Midbrain (tissue), 1 donor: ENCODE measurements at places on chromosomes 7 and 10.
A peak's percentile ranks its signal among the peaks of the same experiment; 100 is the strongest.

- no peak for DNase-seq
Observed at GRCh38 chr10:88041243-88042159, 178.1 kb downstream of the PTEN start.

DNA sequence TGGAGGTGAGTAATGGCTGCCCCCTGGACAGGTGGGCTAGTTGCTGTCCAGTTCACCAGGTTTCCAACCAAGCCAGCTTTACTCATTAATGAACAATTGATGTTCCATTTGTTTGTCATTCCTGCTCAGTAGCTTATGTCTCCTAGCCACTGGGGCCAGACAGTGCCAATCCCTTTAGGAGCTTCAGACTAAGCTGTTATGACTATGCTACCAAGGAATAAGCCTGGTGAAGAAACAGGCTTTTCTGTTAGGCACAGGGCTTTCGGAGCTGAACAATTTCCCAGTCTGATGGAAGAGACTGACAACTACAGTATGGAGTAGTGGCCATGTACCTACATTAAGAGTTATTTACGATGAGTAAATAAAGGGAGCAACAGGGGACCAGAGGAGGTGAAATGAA is 2.1 kb upstream of the FMC1 start:
- DNase-seq, result no peak

DNA sequence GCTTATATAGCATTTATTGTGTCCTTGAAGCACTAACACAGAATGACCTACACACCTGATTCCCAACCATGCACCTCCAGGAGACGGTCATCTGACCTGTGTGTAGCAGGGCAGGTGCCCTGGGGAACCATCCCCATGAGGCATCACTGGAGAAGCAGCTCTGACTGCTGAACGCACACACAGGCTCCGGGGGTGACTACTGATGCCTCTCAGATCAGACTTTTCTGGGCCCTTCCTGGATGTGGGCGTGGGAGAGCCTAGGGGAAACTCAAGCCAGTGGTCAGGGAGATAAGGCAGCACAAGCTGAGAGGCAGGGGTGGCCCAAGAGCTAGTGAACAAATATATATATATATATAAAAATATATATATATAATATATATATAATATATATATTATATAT is 37.6 kb downstream of the CPXM2 start:
- DNase-seq, result no peak

- no peak for DNase-seq
Observed at GRCh38 chr10:30579574-30579973, 50.0 kb downstream of the LYZL2 start.

GRCh38 chr7:96832092-96832662 is 122.5 kb upstream of the SEM1 start:
- no peak for DNase-seq

DNA sequence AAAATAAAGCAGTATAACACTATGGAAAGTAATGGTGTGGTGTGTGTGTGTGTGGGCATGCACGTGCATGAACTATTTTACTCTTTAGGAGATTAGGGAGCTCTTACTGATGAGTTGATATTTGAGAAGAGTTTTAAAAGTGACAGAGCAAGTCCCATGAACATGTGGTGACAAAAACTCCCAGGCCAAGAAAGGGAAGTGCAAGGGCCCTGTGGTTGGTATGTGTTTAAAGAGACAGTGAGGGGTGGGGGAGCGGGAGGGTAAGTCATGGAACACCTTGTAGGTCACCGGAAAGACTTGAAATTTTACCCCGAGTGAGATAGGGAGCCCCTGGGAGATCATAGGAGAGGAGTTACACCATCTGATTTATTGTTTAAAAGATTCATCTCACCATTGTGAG is 63.3 kb downstream of the AKR1B1 start:
- DNase-seq, result no peak

DNA sequence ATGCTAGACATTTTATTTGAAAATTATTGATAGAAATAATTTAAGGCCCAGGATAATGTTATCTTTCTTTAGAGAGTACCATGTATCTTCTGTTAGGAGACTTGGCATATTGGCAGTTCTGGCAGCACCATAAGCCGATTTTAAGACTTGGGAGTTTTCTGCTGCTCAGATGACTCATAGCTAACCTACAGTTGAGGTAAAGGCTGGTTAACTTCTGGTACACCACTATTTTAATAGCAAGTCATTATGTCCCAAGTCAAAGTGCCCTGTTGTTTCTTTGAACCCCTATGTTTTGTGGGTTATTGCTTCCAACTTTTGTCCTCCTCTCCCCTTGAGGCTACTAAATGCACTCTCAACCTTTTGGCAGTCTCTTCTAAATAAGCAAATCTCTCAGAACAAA is 25.2 kb downstream of the ATRNL1 start:
- no peak for DNase-seq

GRCh38 chr7:30119890-30120577 is 14.8 kb upstream of the MTURN start:
- DNase-seq, result no peak

DNA sequence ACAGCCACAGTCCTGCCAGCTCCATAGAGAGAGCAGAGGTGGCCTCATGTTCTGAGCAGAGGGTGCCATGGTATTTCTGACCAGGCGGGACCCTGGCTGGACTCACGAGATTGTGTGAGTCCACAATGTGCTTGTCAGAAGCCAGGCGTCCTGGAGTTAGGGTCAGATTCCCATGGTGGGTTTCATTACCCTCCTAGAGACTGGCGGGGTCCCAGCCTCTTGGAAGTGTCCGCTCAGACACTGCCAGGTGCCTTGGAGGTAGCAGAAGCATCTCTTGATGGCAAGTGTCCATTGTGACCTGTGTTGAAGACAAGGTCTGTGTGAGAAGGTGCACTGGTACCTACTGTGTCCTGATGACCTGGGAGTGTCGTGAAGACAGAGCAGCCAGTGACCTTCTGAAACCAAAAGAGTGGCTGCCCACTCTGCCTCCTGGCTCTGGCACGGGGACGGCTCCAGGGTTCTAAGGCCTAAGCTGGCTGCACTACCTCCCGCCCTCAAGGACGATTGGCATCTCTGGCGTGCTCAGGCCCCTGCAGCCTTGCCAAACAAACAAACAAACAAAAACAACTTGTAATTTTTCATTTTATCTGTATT is 56.8 kb downstream of the MGMT start:
- DNase-seq, result no peak

GRCh38 chr7:2279896-2280295 is 34.3 kb downstream of the SNX8 start:
- no peak for DNase-seq

DNA sequence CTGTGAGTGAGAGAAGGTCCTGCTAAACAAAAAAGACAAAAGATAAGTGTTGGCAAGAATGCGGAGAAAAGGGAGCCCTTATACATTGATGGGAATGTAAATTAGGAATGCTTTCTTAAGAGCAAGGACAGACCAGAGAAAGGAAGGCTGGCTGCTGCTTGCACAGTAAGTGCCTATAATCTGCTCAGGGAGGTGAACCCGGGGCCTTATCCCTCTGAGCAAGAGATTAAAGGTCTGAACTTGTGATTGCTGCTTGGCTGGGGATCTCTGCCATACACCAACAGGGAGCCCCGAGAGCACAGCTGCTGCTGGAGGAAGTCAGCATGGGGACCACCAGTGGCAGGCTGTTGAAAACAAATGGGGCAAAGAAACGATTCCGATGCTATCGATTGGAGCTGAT is 32.0 kb upstream of the CRTAC1 start:
- DNase-seq, result no peak

DNA sequence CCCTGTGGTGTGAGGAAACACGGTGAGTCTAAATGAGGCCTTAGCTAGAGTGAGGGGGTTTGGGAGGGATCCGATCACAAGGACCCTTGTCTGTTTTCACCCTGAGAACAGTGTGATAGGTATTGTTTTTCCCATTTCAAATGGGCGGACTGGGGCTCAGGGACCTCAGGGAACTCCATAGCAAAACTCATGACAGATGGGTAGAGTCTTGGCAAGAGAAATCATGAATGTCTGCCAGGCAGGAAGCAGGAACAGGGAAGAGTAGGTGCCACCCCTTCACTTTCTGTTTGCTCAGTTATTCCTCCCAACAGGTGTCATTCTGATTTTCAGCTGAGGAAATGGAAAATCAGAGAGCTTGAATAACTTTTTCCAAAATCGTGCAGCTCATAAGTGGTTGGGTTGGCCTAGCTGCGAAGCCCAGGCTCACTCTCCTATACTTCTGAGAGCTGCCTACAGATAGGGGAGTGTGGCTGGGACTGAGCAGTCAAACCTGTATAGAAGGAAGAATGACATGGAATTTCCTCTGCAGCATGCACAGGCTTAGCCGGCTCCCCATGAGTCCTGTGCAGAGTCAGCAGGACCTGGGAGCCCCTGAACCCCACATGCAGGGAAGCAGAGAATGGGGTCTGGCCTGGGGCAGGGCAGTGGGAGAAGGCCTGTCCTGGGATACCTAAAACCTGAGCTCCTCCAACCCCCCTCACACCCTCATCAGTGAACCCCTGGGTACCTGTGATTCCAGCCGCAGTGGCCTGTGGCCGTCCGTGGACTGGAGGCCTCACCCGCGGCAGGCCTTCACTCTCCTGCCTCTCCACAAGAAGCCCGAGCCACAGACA is 17.6 kb upstream of the C10orf105 start:
- DNase-seq, result no peak

DNA sequence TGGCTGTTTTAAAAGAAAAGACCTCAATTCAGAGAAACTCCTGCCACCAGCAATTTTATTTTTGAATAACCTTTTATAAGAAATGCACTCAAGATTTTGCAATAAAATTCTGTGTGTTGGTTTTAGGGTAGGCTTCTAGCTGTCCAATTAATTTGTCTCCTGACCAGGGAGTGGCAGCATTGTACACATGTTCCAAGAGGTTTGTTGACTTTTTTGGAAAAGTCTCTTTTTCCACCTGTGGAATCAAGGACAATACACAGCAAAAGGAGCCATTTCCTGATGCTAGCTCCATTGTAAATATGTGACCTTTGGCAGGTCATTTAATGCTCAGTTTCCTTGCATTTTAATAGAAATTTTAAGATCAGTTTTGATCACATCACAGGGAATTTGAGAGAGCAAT is 1.8 kb downstream of the GIMAP5 start:
- DNase-seq, result no peak

DNA sequence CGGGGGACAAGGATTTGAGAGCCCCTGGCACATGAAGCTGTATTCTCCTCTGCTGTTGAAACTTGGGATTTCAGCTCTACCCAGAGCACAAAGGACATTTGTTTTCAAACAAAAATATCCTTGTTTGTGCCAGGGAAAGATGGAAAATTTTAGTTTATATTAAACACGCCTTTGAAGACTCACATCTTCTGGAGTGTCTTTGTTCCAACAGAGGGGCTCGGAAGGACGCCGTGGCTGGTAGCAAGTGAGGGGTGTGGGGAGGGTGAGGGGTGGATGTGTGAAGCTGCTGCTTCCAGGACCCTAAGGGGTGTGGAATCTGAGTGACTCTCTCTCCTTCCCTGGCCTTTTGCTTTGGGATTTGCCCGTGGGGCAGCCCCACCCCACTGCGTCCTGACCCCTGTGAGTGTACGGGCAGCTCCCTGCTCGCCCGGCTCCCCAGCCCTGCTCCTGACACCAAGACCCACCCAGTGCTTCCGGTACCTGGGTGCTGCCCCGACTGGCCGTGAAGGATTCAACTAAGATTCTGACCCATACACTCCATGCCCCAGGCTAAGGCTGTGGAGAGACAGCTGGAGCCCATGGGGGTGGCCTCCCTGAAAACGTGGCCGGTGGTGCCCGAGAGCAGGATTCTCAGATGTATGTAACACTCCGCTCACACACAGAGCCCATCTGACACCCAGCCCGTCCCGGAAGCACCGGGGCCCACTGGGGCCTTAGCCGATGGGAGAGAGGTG is 59.6 kb downstream of the ZRANB1 start:
- peak; percentile 61 for DNase-seq

DNA sequence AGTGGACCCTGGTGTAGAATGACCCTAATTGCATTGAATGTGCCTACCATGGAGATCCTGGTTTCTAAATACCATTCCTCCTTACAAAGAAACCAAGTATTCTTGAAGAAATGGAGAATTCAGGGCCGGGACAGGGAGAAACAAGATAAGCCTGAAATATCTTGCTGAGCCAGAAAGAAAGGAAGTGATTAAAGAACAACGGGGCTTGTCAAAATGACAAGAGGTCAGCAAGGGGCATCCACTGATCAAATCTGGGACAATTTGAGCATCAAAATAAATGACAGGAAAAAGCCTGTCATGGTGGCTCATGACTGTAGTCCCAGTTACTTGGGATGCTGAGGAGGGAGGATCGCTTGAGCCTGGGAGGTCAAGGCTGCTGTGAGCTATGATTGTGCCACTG is 8.1 kb downstream of the ABHD11 start:
- no peak for DNase-seq

DNA sequence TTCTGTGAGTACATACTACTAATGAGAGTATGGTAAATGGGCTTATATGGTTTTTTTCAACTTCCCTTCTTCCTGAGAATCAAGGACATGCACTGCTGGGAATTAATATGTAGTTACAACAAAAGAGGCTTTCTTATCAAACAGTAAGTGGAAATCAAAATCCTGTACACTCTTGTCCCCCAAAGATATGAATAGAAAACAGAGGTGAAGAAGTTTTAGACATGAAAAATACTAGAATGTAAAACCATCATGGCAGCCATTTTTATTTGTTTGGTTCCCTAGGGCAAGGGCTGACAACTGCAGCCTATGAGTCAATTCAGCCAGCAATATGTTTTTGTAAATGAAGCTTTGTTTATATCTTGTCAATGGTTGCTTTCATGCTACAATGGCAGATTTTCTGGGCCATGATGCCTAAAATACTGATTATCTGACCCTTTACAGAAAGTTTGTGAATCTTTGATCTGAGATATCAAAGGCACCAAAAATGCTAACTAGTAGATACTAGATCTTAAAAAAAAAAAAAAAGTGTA is 422.4 kb downstream of the PARD3 start:
- DNase-seq, result peak; percentile 15

DNA sequence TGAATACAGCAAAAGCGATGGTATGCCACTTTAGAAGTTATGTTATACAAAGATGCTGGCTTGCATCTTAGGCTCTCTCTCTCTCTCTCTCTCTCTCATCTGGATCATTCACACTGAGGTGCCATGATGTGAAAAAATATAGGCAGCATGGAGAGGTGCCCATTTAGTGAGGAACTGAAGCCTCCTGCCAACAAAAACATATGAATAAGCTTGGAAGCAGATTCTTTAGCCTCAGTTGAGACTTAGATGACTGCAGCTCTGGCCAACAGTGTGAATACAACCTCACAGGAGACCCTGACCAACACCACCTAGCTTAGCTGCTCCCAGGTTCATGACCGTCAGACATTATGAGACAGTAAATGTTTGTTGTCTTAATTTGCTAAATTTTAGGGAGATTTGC is 560.1 kb upstream of the LRRTM3 start:
- DNase-seq, result no peak

GRCh38 chr7:151142686-151143040 is 24.8 kb downstream of the GBX1 start:
- DNase-seq, result peak; percentile 77

GRCh38 chr7:135407884-135408283 is 102.0 kb downstream of the CNOT4 start:
- DNase-seq, result no peak

- DNase-seq, result no peak
Observed at GRCh38 chr7:104252409-104253134, 44.8 kb upstream of the ORC5 start.
